RWPE2 (cell line): ENCODE measurements at places on chromosomes 3 and 15.

GRCh38 chr15:25859838-25860645, 3.1 kb downstream of the ATP10A start:
- no peak overlapping the region for H3K27ac ChIP-seq
- H3K27me3 ChIP-seq = no peaks in the 10 kb centered on the region
- H3K36me3 ChIP-seq = 0 out of 2 replicates have a peak, but pooled peaks cover 5% of the 10 kb centered on the region
- no peak for DNase-seq

GRCh38 chr15:62362608-62363007, 197.5 kb upstream of the C2CD4B start:
- no peak for DNase-seq
- H3K36me3 ChIP-seq = no peaks in the 10 kb centered on the region
- no peak overlapping the region for H3K27ac ChIP-seq
- H3K27me3 ChIP-seq = peaks cover 11% of the 10 kb centered on the region

DNA sequence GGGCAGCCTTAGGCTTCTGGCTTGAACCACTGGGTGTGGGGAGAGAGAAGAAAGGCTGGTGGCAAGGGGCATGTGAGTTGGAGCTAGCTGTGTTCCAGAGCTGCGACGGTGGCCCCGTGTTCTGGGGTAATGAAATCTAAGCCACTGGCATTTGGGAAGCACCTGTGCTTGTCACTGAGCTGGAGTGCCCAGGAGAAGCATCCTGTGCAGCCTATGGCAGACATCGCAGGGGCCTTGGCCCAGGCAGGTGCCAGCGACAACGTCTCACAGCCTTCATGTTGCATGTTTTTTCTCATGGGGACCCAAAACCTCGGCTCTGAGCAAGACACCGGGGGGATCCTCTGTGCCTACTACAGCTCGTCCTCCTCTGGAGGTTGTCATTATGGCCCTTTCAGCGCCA, 91.1 kb upstream of the PLXNA1 start:
- H3K36me3 ChIP-seq = no peaks in the 10 kb centered on the region
- no peak for DNase-seq
- H3K27ac ChIP-seq = no peak overlapping the region
- peaks cover 31% of the 10 kb centered on the region for H3K4me1 ChIP-seq
- no peaks in the 10 kb centered on the region for H3K27me3 ChIP-seq

DNA sequence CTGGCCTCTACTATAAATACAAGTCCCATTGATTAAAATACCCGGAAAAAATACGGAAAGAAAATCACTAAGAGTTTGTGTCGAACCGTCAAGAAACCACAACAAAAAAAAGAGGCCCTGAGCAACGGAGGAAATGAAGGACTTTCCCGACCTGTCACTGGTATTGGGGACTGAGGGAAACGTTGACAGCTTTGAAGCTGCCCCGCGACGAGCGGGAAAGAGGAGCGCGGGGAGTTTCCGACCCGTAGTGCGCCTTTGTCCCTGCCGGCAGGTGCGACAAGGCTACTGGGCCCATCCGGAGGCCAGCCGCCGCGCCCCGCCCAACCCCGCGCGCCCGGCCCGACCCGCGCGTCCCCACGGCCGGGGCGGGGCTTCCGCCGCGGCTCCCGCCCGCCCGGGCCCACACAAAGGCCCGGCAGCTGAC, 416 bp downstream of the PBRM1 start:
- peak overlapping the region; percentile 65 for H3K27ac ChIP-seq
- peak overlapping the region; percentile 84 for H3K4me3 ChIP-seq
- peaks cover 19% of the 10 kb centered on the region for H3K4me1 ChIP-seq
- H3K27me3 ChIP-seq = no peaks in the 10 kb centered on the region
- DNase-seq = no peak

GRCh38 chr3:124467980-124468902, 262.0 kb upstream of the UMPS start:
- no peak overlapping the region for H3K4me3 ChIP-seq
- H3K27me3 ChIP-seq = peaks cover 35% of the 10 kb centered on the region
- H3K4me1 ChIP-seq = no peaks in the 10 kb centered on the region
- no peak for DNase-seq
- no peaks in the 10 kb centered on the region for H3K36me3 ChIP-seq

DNA sequence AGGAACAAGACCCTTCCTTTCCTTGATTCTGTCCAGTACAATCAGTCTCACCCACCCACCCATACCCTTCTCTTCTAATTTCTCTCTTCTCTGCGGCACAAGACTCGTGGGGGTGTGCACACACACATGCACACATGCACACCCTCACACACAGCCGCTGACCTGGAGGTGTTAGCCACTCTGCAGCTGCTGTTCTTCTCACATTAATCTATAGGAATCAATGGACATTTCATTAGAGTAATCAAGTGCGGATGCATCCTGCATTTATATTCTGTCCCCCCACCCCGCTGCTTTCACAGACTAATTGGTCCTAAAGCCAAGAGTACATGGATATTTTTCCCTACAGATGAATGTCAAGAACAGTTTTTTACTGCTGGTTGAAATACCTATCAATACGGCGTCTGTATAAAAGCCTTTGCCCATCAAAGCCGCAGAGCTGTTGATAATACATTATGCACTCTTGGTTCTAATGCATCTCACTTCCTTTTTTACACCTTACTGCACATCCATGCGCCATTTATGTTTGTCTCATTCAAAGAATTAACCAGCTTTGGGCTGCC, 186.5 kb upstream of the ONECUT1 start:
- no peaks in the 10 kb centered on the region for H3K36me3 ChIP-seq
- no peak overlapping the region for H3K4me3 ChIP-seq
- no peaks in the 10 kb centered on the region for H3K4me1 ChIP-seq
- DNase-seq = no peak

DNA sequence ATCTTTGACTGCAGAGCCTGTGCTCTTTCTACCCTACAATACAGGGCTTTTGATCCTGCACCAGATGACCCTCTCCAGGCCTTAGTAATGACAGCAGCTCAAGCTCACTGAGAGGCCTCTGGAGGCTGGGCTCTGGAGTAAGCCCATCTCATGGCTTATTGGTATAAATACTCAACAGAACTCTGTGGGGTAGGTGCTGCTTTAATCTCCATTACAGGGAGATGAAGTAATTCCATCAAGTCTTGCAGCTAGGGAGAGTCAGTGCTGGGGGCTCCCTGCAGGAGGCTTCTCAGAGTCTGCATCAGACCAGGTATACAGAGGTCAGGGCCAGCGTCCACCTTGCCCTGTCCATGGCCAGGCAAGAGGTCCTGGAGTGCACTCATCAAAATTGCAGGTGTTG, 89.2 kb upstream of the SLC6A11 start:
- no peaks in the 10 kb centered on the region for H3K4me1 ChIP-seq
- no peaks in the 10 kb centered on the region for H3K36me3 ChIP-seq
- H3K27me3 ChIP-seq = no peaks in the 10 kb centered on the region
- no peak for DNase-seq
- no peak overlapping the region for H3K27ac ChIP-seq

GRCh38 chr15:37289109-37289765, 188.9 kb upstream of the MEIS2 start:
- no peaks in the 10 kb centered on the region for H3K4me1 ChIP-seq
- no peak for DNase-seq
- no peak overlapping the region for H3K4me3 ChIP-seq
- H3K27me3 ChIP-seq = peaks cover 13% of the 10 kb centered on the region
- no peaks in the 10 kb centered on the region for H3K36me3 ChIP-seq

GRCh38 chr3:151750181-151750580, 16.5 kb downstream of the AADACL2 start:
- H3K27ac ChIP-seq = no peak overlapping the region
- no peak overlapping the region for H3K4me3 ChIP-seq

GRCh38 chr3:120177151-120177550, 82.9 kb upstream of the GSK3B start:
- peaks cover 36% of the 10 kb centered on the region for H3K4me1 ChIP-seq
- DNase-seq = peak; percentile 87
- H3K27ac ChIP-seq = peak overlapping the region; percentile 95

GRCh38 chr3:116920826-116921610, 211.4 kb downstream of the TUSC7 start:
- H3K4me3 ChIP-seq = no peak overlapping the region
- no peaks in the 10 kb centered on the region for H3K27me3 ChIP-seq
- H3K4me1 ChIP-seq = no peaks in the 10 kb centered on the region
- H3K36me3 ChIP-seq = no peaks in the 10 kb centered on the region

GRCh38 chr3:137174514-137174913, 216.7 kb downstream of the IL20RB start:
- peaks cover 7% of the 10 kb centered on the region for H3K4me1 ChIP-seq
- no peaks in the 10 kb centered on the region for H3K36me3 ChIP-seq
- DNase-seq = no peak
- H3K4me3 ChIP-seq = no peak overlapping the region
- no peak overlapping the region for H3K27ac ChIP-seq

- H3K27me3 ChIP-seq = no peaks in the 10 kb centered on the region
- H3K4me3 ChIP-seq = no peak overlapping the region
- H3K4me1 ChIP-seq = no peaks in the 10 kb centered on the region
Measured at GRCh38 chr15:20341901-20342600, 199.5 kb downstream of the GOLGA6L6 start.

GRCh38 chr3:122810734-122811133, 15.9 kb downstream of the SLC49A4 start:
- no peak overlapping the region for H3K27ac ChIP-seq
- H3K4me3 ChIP-seq = no peak overlapping the region
- H3K36me3 ChIP-seq = peaks cover 5% of the 10 kb centered on the region
- no peak for DNase-seq
- no peaks in the 10 kb centered on the region for H3K27me3 ChIP-seq

DNA sequence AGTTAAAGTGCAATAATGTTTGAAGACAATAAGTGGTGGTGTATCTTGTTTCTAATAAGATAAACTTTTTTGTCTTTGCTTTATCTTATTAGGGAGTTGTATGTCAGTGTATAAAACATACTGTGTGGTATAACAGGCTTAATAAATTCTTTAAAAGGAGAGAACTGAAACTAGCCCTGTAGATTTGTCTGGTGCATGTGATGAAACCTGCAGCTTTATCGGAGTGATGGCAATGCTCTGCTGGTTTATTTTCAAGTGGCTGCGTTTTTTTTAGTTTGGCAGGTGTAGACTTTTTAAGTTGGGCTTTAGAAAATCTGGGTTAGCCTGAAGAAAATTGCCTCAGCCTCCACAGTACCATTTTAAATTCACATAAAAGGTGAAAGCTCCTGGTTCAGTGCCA, 2.7 kb downstream of the RPL15 start:
- peaks cover 18% of the 10 kb centered on the region for H3K4me1 ChIP-seq
- H3K27me3 ChIP-seq = no peaks in the 10 kb centered on the region
- peaks cover 36% of the 10 kb centered on the region for H3K36me3 ChIP-seq
- H3K4me3 ChIP-seq = no peak overlapping the region
- no peak for DNase-seq

DNA sequence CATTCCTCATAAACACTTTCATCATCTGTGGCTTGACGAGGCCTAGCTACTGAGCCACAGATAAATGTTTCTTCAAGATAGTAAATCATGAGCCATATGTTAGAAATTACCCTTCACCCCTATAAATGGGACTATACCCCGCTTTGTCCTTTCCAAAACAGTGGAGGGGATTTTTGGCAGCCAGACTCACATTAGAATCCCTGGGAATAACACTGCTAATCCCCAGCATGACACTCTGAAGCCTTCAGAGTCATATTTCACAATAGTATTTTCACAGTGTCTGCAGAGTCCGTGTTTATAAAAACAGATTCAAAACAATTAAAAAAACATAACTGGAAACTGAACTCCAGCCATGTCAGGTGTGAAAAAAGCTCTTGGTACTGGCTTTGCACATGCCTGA, 271.6 kb downstream of the ERC2 start:
- H3K27me3 ChIP-seq = no peaks in the 10 kb centered on the region
- no peaks in the 10 kb centered on the region for H3K36me3 ChIP-seq
- H3K4me3 ChIP-seq = no peak overlapping the region
- H3K27ac ChIP-seq = no peak overlapping the region

DNA sequence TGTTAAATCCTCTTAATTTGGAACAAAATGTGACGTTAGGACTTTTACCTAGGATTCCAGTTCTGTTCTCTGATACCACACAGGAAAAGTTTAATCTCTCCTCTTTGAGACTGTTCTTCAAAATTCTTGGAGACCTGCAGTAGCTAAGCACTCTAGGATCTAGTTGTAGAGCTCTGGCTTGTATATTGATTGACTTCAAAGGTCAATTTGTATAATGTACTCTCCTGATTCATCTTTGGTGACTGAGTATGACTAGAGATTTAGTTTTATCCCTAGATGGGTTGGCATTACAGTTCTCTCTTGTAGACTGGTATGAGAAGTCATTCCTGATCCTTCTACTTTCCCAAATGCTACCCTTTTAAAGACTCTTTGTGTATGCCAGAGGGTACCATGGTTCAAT, 168.4 kb upstream of the TPRG1 start:
- no peak overlapping the region for H3K4me3 ChIP-seq
- no peaks in the 10 kb centered on the region for H3K4me1 ChIP-seq
- DNase-seq = no peak
- no peaks in the 10 kb centered on the region for H3K27me3 ChIP-seq
- H3K27ac ChIP-seq = no peak overlapping the region

DNA sequence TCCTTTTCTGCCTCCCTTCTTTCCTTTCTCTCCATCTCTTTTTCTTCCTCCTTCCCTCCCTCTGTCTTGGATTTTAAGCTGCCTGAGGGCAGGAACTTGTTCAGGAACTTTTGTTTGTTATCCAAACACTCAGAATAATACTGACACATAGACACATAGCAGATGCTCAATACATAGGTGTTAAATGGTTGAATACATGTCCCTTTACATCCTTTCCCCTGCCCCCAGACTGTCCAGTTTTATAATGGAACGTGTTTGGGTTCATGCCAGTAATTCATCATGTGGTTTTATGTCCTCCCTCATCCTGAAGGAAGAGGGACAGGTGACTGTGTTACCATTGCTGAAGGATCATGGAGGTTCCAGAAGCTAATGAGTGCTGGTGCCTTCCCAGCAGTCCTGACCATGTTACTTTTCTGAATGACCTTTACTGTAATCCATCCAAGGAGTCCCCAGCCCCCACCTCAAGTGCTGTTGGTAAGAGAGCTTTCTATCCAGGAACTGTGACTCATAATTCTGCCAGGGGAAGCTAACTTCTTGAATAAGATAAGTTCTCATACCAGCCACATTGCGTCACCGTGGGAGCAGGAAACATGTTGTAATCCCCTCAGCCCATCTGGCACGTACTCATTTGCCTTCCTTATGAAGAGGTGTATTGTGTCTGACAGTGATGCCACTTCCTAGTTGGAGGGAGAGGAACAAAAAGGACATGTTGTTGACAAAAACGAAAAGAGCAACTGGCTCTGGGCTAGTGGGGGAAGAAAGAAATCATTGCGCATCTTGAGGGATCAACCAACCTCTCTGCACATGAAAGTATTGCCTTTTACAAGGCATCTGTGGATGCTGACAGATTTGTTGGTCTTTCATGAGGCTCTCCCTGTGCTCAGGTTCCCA, 52.4 kb downstream of the IL1RAP start:
- peaks cover 44% of the 10 kb centered on the region for H3K4me1 ChIP-seq
- peak overlapping the region; percentile 92 for H3K27ac ChIP-seq
- no peak overlapping the region for H3K4me3 ChIP-seq
- peak; percentile 97 for DNase-seq

DNA sequence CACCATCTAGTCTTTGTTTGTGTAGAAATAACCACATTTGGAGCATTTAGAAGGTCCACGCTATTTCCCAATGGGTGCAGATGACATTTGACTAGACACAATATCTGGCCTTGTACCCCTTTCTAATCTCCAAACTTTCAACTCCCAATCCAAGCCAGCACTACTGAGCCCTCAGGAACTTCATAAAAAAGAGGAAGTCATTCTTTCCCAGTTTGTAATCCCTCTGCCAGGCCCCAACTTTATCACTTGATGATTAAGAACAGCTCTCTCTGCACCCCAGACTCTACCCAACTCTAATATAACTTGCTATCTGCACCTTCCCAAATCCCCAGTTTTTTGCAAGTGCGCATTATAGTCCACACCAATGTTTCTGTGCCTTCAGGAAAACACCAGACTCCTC, 170.2 kb downstream of the KCNMB2 start:
- no peak for DNase-seq
- H3K36me3 ChIP-seq = no peaks in the 10 kb centered on the region
- H3K27ac ChIP-seq = peak overlapping the region; percentile 73
- peaks cover 36% of the 10 kb centered on the region for H3K4me1 ChIP-seq
